ENCODE measurements at places on chromosomes 2 and 18.

DNA sequence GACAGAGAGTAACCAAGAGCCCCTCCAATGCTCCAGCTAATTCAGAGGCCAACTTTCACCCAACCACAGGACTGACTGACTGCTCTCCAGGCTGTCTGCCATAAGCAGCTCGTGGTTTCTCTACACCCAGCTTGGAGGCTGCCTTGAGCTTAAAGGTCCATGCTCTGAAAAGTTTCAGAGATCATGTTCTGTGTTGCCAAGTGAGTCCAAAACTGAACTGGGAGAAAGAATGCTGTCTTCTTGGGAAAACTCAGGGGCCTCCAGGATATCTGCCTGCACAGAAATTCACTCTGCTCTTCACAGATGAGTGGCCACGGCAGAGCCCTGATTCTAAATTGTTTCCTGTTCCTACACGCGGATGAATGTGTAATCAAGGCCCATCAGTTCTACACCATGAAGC lies 51.1 kb downstream of the LPIN2 start:
- no peak for DNase-seq

- DNase-seq: no peak
These were observed 152.7 kb downstream of the SUCLG1 start for GRCh38 chr2:84306361-84306760.

- DNase-seq: no peak
These were observed 66.0 kb downstream of the DIS3L2 start for GRCh38 chr2:232027530-232027929.

DNA sequence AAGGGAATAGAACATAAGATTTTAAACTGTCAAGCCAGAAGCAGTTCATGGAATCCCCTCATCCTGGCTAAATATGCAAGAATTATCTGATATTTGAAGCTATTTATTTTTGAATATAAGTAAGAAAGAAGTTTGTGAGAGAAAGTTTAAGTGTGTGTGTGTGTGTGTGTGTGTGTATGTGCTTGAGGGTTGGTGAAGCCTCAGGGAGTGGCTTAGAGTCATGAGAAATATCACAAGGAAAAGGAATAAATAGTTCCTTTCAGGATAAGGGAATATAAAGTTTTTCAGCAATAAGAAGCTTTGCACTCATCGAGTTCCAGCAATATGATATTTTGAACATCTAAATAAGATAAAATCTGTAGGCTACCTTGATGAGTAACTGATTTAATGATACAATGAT lies 359.6 kb downstream of the MEIS1 start:
- no peak for DNase-seq

DNA sequence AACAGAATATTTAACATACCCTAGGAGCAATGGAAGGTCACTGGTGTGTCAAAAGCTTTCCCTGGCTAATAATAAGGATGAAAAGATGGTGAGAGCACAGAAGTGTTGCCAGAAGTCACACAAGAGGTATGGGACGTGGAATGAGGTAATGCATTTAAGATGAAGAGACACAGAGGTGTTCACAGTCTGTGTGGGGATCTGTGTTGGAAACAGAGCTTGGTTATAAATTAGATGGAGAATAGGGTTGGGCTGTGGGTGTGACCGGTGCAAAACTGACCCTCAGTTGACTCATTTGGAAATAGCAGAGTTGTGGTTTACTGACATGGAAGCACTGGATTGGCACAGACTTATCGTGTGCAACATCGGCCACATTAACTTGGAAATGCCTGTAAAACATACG lies 372.5 kb downstream of the SATB2 start:
- DNase-seq: peak; percentile 17

DNA sequence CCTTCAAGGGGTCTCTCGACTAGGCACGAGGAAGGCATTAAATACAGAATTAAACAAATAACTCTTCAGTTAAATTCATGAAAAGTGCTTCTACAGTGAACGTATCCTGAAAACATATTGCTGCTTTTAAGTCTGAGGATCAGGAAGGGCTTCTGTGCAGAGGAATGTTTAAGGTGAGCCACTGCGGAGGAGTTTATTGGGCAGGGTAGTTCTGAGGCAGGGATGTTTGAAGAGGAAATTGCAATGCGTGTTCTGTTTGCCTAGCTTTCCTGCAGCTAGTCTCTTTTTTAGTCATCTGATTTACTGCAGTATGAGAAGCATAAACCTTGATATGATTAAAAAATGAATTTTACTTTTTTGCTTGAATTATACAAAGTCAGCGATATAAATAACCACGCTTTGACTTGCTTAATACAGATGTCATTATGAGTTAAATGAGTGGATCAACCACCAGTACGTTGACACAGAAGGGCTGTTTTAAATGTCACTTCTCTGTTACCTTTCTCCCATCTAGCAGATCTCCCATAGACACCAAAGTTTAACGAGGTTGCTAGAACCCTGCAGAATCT lies 98.7 kb downstream of the CTNNA2 start:
- no peak for DNase-seq

DNA sequence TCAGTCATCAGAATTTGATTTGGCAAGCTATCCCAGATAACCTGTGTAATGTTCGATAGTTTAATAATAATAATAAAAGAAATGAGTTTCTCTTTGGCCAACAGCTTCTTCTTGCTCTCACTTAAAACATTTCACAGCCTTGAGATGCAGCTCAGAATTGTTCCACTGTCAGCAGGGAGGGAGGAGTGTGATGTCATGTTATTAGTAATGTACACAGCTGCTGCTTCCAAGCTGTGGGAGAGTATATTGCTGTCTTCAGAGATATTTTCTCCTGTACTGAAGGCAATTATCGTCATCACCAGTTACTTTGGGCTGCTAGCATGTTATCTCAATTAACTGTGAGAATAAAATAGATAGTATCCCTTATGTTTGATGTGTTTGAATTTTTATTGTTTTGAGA lies 146.9 kb upstream of the MAP3K20 start:
- DNase-seq: no peak

DNA sequence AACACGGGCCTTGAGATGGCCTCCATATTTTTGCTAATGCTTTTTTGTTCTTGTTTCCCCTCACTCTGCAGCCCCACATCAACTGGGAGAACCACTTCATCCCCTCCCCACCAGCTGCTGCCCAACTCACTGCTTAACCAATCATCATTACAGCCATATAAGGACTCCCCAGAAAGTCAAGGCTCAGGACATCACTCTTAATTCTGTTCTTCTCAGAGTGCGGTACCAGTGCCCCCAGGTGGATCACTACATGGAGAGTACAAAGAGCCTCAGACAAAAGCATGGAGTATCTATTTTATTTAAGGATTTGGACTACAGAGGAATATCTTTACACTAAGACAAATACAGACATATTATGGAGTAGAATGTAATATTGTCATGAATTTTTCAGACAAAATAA lies 340.6 kb downstream of the PAX3 start:
- DNase-seq: no peak

GRCh38 chr2:52939250-52939649 lies 828.4 kb upstream of the CHAC2 start:
- DNase-seq: no peak

DNA sequence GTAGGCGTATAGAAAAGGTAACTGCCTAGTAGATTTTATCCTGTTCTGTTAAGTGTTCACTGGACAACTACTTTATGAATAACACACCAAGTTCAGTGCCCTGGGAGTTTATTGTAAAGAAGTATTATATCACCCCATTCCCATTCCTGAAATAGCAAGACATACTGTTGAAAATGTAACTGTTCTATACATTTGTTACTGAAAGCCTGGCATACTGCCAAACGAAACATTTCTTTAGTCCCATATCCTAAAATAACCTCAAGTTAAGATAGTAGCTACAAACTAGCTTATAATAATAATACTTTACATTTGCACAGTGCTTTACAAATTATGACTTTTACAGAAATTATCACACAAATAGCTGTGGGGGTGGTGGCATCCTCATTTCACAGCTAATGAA lies 25.1 kb downstream of the SPDYA start:
- DNase-seq: no peak

- peak; percentile 36 for DNase-seq
These were observed 33.3 kb downstream of the NDUFA10 start for GRCh38 chr2:239991689-239992314.

- no peak for DNase-seq
These were observed 616 bp upstream of the SP5 start for GRCh38 chr2:170714381-170715061.

DNA sequence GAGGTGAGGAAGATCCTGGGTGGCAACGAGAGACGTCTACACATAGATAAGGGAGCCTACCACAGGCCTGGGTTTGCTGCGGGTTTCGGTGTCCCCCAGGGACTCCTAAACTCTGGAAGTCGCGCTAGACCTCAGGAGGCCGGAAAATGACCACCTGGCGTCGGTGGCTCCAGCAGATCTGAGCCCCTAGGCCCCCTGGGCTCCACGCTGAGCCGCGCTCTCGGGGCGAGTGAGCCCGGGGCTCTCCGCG lies 987 bp upstream of the DLX1 start:
- DNase-seq: no peak

DNA sequence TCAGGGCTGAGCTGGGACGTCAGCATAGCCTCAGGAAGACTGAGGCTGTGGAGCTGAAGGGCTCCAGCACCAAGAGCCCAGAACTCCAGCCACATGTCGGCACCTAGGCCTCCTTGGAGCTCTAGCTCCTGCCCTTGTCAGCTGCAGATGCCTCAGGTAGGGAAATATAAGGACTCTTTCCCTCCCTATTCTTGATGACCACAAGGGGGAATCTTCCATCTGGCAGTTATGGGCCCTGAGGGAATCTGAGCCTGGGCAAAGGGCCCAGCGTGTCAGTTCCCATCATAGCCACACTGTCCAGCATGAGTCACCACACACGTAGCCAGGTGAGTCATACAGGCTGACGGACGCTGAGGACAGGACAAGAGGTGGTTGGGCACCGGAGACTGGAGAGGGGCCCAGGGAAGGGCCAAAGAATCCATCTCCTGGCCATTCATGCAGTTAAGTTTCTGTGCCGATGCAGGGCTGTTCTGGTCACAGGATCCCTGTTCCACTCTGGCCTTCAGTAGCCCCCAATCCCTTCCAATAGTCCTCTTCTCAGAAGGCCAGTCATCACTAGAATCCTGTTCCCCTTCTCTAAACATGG lies 1.8 kb downstream of the MPV17 start:
- peak; percentile 98 for DNase-seq

DNA sequence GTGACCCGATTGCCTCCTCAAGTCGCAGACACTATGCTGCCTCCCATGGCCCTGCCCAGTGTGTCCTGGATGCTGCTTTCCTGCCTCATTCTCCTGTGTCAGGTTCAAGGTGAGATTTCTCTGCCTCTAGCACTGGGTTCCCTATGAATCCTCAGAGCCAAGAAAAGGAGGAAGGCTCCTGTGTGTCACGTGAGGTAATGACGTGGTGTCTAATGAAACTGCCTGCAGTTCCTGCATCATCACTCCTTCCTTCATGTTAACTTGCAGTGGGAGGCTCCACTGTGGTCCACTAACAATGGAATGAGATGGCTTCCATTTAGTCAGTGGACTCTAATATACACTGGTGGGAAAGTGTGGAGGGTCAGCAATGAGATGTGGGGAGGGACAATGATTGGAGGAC lies 559 bp downstream of the REG3G start:
- no peak for DNase-seq

GRCh38 chr18:4211111-4211837 lies 243.8 kb downstream of the DLGAP1 start:
- DNase-seq: no peak

DNA sequence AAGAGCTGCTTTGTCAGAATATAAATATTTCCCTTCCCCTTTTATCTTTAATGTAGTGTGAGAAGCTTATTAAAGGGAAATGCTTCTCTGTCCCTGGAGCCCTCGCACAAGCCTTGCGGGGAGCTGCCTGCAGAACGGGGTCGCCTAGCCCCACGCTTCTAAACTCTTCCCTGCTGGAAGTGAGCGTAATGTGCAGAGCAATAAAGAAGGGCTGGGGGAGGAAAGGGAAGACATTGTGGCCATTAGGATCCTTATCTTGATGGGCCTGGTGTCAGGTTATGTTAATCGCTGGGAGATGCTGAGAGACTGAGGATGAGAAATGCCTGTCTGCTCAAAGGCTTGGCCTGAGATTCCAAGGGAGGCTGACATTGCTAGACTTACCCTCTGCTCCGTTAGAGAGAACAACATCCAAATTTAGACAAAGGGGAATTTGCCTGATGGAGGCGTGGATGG lies 18.9 kb upstream of the FZD7 start:
- no peak for DNase-seq

- no peak for DNase-seq
These were observed 20.3 kb downstream of the GKN2 start for GRCh38 chr2:68932402-68932801.

DNA sequence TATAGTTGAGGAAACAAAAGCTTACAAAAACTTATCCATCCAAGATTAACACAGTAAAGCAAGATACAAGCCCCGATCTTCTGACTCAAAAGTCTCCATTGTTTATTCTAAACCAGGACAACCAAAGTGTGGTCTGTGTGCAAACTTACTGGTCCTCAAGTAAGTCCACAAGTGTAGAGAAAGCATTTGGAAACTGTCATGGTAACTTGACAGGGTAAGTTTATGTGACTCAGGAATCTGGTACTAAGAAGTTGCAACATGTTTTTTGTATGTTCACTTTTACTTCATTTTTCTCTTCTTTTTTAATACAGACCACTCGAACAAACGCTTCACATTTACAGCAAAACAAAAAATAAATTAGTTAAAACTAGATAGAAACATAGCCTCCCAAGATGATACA lies 9.4 kb downstream of the MBD2 start:
- DNase-seq: no peak

DNA sequence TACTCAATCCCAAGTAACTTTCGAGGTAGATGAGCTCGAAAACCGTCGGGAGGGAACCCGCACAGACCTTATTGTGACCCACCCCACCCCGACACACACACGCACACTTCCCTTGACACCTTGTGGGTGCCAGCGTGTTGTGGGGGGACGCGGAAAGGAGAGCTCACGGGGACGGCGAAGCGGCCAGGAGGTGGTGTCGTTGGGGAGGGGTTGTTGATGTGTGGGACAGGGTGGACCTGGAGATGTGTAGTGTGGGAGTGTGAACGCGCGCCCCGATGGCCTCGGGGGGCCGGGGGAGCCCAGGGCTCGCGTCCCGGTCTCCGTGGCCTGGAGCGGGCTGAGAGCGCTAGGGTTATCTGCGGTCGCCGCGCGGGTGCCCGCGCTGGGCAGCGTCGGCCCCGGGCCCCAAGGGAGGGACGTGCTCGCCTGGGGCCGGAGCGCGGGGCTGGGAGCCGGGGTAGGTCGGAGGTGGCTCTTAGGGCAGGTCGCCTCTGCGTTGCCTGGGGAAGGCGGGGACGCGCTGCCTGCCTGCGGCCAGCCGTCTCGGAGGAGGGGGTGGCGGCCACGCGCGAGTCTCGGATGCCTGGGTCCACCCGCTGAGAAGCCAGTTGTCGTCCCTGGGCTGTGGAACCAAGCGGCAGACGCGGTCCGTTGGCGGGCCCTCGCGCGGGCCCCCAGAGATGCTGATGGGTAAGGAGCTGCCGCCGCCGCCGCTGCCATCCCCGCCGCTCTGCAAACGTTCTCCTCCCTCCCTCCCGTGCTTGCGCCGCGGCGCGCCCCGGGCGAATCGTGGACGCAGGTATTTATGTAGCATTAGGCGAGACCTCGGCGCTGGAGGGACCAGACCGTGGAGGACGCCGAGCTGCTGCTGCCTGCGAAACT lies 1.6 kb downstream of the KLHL29 start:
- peak; percentile 46 for DNase-seq

Data from SW480 (cell line).